ENCODE measurements at places on chromosomes 2 and 18.
A peak's percentile ranks its signal among the peaks of the same experiment; 100 is the strongest.

DNA sequence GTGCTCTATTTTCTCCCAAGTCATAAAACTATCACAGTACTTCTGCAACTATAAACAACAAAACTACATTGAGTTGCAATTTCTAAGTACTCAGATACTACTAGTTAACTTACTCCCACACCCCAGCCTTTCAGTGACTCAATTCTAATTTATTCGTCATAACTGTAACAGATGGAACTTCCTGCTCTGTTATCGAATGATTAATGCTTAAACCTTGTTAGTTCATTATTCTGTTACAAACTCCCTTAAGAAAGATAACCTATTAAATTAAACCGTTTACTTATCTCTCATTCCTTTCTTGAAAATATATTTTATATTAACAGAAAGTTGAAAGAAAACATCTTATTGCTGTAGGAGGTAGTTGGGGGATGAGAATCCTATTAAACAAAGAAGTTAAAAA, 17.0 kb downstream of the TNFAIP6 start:
- DNase-seq, result no peak

GRCh38 chr2:132752421-132753206, 82.6 kb upstream of the LYPD1 start:
- DNase-seq, result no peak

DNA sequence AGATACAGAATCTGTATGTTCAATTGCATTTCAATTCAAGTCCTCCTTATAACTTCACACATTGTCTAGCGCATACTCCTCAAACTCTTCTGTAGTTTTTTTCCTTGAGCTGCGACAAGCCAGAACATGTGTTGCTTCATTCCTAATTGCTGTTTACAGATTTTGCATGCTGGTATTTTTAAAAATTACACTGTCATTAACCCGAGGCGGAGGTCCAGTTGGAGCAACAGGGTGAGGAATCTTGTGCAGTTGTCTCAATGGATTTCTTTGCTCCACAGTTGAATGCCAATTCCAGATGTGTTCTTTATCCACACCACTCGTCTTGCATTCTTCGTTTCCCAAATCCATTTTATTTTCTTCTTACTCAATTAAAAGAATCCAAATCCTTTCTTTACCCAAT, 16.4 kb upstream of the SERPINB13 start:
- no peak for DNase-seq

DNA sequence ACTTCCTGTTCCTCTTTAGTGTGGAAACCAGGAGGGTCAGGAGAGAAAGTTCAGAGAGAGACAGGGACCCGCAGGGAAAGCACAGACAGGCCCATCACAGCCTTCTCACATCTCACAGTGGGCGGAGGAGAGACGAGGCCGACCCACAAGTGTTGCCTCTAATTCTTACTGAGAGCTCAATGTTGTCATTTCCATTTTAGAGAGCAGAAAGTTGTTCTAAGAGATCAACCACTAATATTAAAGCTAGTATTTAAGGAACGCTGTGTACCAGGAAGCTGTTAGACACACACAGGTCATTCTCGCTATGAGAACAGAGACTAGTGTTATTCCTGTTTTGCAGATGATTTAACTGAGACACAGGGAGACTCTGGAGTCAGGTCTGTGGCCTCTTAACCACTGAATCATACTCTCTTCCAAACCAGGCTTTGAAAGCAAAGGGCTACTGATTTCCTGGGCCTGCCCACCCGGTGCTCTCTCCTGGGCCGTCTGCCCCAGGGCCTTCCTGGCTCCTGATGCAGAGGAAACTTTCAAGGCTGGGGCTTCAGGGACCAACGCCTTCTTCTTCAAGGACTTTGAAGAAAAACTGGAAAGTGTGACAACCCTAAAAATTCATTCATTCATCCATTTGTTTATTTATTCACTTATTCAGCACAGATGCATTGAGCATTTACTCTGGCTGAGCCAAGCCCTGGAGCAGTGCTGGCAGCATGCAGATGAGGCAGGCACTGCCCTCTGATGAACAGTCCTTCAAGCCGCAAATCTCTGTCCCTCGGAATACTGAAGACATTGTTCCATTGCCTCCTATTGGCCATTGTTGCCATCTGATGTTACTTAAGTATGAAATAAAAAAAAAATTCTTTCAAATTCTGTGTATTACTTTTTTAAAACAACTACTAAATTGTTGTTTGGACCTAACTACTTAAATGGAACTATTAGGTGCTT, 37.2 kb upstream of the BIN1 start:
- DNase-seq, result no peak

- no peak for DNase-seq
Observed at GRCh38 chr2:230642966-230643365, 69.7 kb upstream of the CAB39 start.

DNA sequence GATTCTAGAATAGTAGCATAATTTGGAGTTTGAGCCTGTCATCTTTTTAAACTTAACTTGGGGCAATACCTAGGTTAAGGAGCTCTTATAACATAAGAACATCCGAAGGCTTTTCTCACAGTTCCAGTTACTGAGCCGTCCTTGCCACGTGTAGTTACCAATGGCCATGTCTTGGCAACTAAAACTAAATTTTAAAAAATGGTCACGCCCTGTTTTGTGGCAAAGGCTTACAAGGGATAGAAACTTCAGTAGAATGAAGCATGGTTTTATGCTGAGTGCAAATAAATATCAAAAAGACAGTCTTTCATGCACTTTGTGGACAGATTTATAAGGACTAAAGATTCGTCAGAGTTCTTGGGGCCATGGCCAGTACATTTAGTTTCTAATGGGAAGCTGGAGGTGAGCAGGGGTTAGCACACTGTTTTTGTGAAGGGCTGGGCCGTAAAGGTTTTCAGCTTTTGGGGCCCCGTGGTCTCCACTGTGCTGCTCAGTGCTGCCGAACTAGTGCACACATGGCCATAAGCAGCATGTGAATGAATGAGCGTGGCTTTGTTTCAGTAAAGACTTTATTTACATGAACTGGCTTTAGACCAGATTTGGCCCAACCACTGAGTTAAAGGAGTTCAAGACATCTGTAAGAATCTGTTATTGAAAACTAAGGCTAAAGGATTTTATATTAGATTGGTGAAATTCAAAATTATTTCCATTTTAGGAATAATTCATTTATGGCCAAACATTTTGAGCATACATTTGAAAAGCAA, 41.1 kb downstream of the GRHL1 start:
- DNase-seq, result no peak

GRCh38 chr2:117983040-117983439, 30.8 kb downstream of the CCDC93 start:
- DNase-seq, result no peak

- no peak for DNase-seq
Observed at GRCh38 chr18:79637921-79638909, 41.4 kb upstream of the CTDP1 start.

GRCh38 chr2:21740484-21740883, 616.7 kb downstream of the TDRD15 start:
- no peak for DNase-seq

DNA sequence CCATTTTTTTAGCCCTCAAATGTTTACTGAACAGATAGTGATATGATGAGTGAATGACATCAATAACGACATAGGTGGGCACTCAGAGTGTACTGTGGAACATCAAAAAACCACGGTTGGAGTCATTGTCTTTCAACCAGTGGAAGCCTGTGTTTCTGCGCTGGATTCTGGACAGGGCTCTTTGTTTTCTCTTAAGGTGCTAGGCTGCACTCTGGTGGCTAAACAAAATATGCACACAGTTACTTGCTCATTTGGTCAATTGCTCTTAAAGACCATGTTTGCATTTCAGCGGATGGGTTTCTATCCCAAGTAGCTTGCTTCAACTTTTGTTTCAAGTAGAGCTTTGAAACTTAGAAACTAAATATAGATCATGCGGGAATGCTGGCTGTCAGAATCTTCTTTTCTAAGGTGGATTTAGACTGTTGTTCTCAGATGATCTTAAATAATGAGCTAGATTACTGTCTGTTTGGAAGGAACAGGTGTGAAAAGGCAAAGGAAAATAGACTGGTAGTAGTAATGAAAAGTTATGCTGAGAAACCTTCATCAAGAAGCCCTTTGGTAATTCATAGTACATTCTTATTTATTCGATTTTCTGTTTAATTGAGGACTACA, 48.5 kb upstream of the LYPD6B start:
- no peak for DNase-seq

GRCh38 chr2:18527326-18527725, 33.1 kb downstream of the RDH14 start:
- no peak for DNase-seq

GRCh38 chr18:9568186-9568585, 46.2 kb downstream of the PPP4R1 start:
- DNase-seq, result no peak

DNA sequence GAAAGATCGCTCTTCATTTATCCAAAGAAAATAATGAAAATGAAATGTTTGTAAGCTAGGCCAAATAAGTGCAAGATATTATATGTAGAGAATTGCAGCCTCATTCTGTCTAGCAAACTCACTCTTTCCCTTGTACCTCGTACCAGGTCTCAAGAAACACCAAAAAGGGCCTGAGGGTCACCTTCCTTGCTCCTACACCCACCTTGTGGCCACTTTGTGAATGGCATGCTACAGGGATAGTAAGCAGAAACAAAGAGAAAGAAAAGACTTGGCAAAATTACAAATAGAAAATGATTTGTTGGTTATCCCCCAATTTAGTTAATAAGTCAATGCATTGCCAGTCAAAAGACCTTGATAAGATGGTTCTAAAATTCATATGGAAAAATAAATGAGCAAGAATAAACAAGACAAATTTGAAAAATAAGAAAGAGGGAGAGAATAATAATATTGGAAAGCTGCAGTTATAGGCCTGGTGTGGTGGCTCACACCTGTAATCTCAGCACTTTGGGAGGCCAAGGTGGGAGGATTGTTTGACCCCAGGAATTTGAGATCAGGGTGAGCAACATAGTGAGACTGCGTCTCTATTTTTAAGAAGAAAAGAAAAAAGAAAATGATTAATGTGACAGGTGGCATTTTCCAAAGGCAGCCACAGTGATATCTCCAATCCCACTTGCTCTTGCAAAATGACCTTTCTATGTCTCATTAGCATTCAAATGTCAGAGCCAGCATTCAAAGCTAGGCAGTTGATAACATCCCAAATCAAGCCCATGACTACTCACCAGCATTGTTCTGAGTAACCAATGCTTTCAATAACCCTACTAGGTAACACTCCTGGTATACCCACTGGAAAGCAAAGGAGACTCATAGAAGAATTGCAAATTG, 38.8 kb upstream of the BMP10 start:
- DNase-seq, result no peak

- no peak for DNase-seq
Observed at GRCh38 chr2:9812945-9813311, 30.3 kb upstream of the TAF1B start.

GRCh38 chr2:138335036-138335435, 166.5 kb upstream of the SPOPL start:
- no peak for DNase-seq

- DNase-seq, result no peak
Observed at GRCh38 chr2:230564805-230565779, 147.6 kb upstream of the CAB39 start.

DNA sequence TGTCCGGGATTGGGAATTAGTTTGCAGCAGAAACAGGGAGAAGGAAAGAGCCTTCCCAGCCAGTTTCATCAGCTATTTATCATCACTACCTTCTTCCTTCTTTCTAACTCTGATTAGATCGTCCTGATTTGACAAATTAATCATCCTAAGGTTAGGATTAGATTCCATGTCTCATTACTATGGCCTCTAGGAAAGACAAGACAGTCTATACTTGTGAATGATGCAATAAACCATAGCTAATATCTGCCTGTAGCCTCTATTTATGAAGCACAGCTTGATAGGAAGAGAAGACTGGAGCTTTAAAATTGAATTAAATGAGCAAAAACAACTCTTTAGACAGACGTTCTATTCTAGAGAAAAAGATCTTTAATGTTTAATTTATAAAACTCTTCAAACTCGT, 25.2 kb upstream of the FRZB start:
- no peak for DNase-seq

DNA sequence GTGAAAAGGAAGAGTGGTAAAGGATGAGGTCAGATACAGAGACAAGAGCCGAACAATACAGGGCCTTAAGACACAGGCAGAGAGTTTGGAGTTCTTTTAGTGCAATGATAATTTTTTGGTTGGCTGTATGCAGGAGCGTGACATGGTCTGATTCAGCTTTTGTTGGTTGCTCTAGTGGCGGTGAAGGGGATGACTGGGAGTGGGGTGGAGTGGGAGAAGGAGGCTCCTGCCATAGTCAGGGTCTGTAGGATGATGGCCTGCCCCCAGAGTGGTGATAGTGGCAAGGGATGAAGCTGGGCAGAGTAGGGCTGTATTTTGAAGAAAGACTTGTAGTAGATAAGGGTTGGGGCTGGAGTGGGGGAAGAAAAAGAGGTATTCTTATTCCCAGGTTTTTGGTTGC, 306.6 kb upstream of the VWC2L start:
- DNase-seq, result no peak

GRCh38 chr2:60806988-60807681, 51.1 kb downstream of the PAPOLG start:
- no peak for DNase-seq

- DNase-seq, result no peak
Observed at GRCh38 chr2:181106789-181107627, 126.6 kb downstream of the UBE2E3 start.

- DNase-seq, result no peak
Observed at GRCh38 chr2:152620208-152620607, 97.1 kb downstream of the PRPF40A start.

GRCh38 chr18:41660654-41661053, 294.4 kb upstream of the PIK3C3 start:
- no peak for DNase-seq

DNA sequence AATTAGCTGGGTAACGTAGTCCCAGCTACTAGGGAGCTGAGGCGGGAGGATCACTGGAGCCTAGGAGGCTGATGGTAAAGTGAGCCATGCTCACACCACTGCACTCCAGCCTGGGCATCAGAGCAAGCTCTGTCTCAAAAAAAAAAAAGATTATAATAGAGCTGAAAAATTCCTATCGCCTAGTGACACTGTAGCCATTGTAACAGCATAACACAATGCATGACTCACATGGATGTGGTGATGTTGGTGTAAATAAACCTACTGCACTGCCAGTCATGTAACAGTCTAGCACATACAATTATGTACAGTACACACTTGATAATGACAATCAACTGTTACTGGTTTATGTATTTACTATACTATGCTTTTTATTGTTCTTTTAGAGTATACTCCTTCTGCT, 39.6 kb downstream of the MGAT4A start:
- DNase-seq, result no peak

DNA sequence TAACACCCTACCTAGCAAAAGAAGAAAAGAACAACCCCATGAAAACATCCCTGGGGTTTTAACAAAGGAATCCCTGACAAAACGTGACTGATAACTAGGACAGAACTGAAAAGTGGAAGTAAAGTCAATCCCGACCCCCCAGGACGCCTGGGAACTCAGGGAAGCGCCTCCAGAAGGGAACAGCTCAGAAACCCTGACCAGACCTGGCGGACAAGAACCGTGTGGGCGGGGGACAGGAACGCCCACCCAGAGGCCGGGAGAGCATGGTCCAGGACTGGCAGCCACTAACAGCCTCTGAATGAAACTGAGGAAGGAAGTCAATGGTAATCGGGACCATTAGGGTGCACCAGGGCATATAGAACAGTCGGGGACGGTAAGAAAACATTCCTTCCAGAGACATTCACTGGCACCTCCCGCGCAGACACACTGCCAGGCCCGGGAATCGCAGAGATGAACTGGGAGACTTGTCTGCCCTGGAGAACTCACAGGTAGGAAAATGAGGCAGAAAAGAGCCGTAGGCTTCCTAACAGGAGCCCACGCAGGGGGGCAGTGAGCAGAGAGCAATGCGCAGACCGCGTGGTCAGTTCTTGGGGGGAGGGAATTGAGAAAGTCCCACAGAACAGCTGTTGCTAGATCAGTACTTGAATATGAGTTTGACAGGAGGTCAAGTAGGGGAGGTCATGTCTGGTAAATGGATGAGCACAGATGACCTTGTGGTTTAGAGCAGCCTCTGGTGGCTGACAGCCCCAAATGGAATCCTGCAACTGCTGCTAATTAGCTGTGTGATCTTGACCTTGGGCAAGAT, 1.3 kb upstream of the TBC1D8 start:
- peak; percentile 77 for DNase-seq
